ENCODE measurements at places on chromosomes 3 and 15.

- DNase-seq: no peak
These were observed 98.3 kb upstream of the ABI3BP start for GRCh38 chr3:101091489-101091888.

DNA sequence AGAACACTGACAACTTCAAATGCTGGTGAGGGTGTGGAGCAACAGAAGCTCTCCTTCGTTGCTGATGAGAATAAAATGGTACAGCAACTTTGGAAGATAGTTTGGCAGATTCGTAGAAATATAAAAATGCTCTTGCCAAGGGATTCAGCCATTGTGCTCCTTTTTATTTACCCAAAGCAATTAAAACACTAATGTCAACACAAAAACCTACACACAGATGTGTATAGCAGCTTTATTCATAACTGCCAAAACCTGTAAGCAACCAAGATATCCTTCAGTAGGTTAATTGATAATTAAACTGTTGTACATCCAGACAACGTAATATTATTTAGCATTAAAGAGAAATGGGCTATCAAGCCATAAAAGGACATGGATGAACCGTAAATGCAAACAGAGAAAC lies 37.8 kb upstream of the LSAMP start:
- no peak for DNase-seq

DNA sequence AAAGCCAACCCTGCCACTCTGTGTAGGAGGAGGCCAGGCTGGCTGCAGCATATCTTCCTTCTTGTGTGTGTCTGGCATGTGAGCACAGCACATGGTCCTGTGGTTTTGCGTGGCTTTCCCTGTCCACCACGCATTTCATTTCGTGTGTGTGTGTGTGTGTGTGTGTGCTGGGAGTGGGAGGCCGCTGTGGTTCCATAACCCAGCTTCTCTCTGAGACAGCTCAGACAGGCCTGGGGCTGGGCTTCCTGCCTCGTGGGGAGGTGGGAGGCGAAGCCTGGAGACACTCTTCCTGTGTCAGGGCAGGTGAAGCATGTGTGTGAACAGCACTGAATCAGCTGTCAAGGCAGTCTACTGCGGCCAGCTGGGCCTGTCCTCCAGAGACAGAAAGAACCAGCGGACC lies 16.0 kb upstream of the MRPS22 start:
- no peak for DNase-seq

DNA sequence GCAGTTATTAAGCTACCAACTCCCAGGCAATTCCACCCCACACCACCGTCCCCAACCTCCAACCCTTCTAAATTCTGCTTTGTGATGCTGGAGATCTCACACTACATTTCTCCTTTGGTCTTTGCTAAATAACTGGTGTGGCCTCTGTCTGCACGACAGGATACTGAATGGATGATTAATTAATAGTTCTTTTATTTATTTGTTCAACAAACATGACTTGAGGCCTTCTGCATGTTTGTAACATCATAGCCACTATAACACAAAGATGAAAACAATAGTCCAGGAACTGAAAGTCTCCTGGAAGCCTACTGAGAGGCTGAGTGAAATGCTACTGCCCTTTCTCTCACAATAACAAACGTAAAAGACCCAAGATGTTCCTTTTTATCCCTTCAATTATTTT lies 609.5 kb upstream of the UBE2E2 start:
- no peak for DNase-seq

DNA sequence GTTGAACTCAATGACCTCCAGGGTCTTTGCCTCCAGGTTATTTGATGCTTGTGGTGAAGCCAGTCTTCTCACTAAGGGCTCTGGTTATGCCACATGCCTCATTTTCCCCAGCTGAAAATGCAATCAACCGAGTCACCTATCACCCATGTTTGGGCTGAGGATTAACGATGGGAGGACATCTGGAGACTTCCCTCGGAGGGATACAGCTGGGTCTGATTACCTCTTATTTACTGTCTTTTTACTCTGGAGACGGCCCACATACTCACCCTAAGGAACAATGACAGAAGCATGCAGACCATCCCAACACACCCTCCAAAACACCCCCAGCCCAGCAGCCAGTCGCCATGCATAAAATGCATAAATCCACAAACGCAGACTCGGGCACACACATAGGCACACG lies 187.4 kb downstream of the OPA1 start:
- DNase-seq: no peak

DNA sequence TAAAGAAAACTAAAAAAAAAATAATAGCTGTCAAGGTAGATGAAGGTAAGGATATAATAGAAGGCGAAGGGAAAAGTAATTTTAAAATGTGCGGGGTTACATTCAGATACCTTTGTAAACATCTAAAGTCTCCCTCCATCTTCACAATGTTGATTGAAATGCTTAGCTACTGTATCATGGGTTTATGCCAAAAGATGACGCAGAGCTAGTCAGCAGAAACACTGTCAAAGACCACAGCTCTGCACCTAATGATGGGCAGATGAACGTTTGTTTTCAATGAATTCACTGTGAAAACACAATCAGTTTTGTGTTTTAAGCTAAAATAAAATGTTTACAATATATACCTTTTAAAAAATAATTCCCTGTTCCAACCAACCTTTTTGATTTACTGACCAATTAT lies 61.2 kb downstream of the RFTN1 start:
- DNase-seq: no peak

- no peak for DNase-seq
These were observed 36.7 kb upstream of the ATP10A start for GRCh38 chr15:25899870-25900269.

- no peak for DNase-seq
These were observed 26.8 kb downstream of the RHCG start for GRCh38 chr15:89469426-89470096.

GRCh38 chr15:49847423-49848281 lies 226.8 kb downstream of the DTWD1 start:
- no peak for DNase-seq

GRCh38 chr3:151999936-152000335 lies 126.5 kb downstream of the SUCNR1 start:
- no peak for DNase-seq

GRCh38 chr3:124997303-124998246 lies 58.2 kb downstream of the HEG1 start:
- DNase-seq: no peak

Measured in stimulated activated CD4-positive, alpha-beta T cell treated with anti-CD3 and anti-CD28 coated beads, Interleukin-15, amount 100 ng/mL, for 1 hour (primary cell).